Osteoblast (primary cell): ENCODE measurements at places on chromosomes 11 and 22.

- peak overlapping the region; percentile 51 for H3K27ac ChIP-seq
- H3K36me3 ChIP-seq: no peaks in the 10 kb centered on the region
- H3K4me1 ChIP-seq: peaks cover 23% of the 10 kb centered on the region
- DNase-seq: peak; percentile 81
- peak overlapping the region; percentile 82 for H3K4me3 ChIP-seq
These were observed 3.4 kb downstream of the CCDC89 start for GRCh38 chr11:85682330-85683305.

DNA sequence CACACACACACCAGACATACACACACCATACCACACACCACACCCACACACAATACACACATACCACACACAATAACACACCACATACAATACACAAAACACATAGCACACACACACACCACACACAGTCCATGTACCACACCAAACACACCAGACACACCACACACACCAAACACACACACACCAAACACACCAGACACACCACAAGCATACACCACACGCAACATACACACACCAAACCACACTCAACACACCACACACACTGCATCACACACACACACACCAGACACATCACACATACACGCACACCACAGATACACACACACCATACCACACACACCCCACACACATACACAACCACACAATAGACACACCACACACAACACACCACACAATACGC lies 54.8 kb downstream of the IGSF9B start:
- no peak overlapping the region for H3K27ac ChIP-seq
- no peaks in the 10 kb centered on the region for H3K27me3 ChIP-seq
- H3K4me3 ChIP-seq: no peak overlapping the region
- no peaks in the 10 kb centered on the region for H3K4me1 ChIP-seq
- no peaks in the 10 kb centered on the region for H3K36me3 ChIP-seq

DNA sequence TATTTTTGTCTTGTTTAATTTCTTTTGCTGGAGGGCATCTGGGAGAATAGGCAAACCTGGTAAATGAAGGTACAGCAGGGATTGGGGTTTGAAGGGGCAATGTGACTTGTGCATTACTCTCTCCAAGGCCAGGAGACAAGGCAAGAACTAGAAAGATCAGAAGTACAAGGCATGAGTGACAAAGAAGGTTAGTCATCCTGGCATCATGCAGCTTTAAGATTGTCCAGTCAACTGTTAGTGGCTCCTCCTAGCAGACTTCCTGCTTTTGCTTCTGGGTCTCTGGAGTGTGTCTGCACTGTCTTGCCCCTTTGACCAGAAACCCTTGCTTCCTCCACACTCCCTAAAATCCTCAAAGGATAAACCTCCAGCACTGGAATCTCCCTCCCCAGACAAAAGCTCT lies 27.2 kb upstream of the GLYATL1 start:
- no peak overlapping the region for H3K4me3 ChIP-seq
- no peak for DNase-seq

GRCh38 chr11:3853899-3854659 lies 1.4 kb upstream of the STIM1 start:
- peak overlapping the region; percentile 13 for H3K27ac ChIP-seq
- H3K27me3 ChIP-seq: no peaks in the 10 kb centered on the region
- DNase-seq: no peak
- H3K4me1 ChIP-seq: peaks cover 20% of the 10 kb centered on the region
- H3K4me3 ChIP-seq: peak overlapping the region; percentile 96

GRCh38 chr11:101129203-101129943 lies at the start of gene PGR:
Gene PGR, minus strand, starts transcription at chr11:101129813. Its CDS starts 743 bp downstream, at chr11:101129070.
- no peaks in the 10 kb centered on the region for H3K36me3 ChIP-seq
- no peaks in the 10 kb centered on the region for H3K4me1 ChIP-seq
- H3K27me3 ChIP-seq: peaks cover 60% of the 10 kb centered on the region
- no peak within 1 kb of the TSS for H3K27ac ChIP-seq

DNA sequence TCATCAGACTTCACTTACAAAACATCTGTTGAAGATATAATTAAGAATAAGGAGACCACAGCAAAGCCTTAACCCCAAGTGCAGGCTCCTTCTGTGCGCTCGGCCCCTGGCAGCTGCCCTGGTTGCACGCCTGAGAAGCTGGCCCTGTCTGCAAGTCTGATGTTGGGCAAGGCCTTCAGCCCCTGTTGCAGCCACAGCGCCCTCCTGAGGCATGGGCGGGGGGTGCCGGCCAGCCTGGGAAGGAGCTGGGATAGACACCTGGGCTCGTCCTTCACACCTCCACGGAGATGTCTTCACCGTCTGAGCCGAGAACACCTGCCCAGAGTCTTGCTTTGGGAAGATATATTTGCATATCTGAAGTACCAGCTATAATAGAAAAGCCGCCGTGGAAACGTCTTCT lies 104.1 kb downstream of the MPPED1 start:
- no peaks in the 10 kb centered on the region for H3K4me1 ChIP-seq
- H3K4me3 ChIP-seq: no peak overlapping the region
- H3K36me3 ChIP-seq: no peaks in the 10 kb centered on the region
- no peak overlapping the region for H3K27ac ChIP-seq
- H3K27me3 ChIP-seq: no peaks in the 10 kb centered on the region

GRCh38 chr11:70572974-70573260 lies 174.6 kb downstream of the CTTN start:
- no peak for DNase-seq
- no peak overlapping the region for H3K27ac ChIP-seq
- H3K4me3 ChIP-seq: no peak overlapping the region
- H3K4me1 ChIP-seq: peaks cover 2% of the 10 kb centered on the region

- no peak overlapping the region for H3K4me3 ChIP-seq
- no peaks in the 10 kb centered on the region for H3K36me3 ChIP-seq
These were observed 19.3 kb upstream of the CD5 start for GRCh38 chr11:61082931-61083531.

GRCh38 chr11:121429556-121429955 lies 22.6 kb upstream of the SORL1 start:
- peaks cover 34% of the 10 kb centered on the region for H3K27me3 ChIP-seq
- no peak for DNase-seq
- no peaks in the 10 kb centered on the region for H3K36me3 ChIP-seq
- H3K27ac ChIP-seq: no peak overlapping the region
